ENCODE measurements at places on chromosomes 11 and 22.

- no peak for DNase-seq
Measured at GRCh38 chr11:105673089-105673488, 63.2 kb downstream of the GRIA4 start.

- no peak for DNase-seq
Measured at GRCh38 chr11:107180236-107180635, 162.0 kb upstream of the GUCY1A2 start.

GRCh38 chr11:130486391-130486836, 38.0 kb downstream of the ADAMTS15 start:
- no peak for DNase-seq

DNA sequence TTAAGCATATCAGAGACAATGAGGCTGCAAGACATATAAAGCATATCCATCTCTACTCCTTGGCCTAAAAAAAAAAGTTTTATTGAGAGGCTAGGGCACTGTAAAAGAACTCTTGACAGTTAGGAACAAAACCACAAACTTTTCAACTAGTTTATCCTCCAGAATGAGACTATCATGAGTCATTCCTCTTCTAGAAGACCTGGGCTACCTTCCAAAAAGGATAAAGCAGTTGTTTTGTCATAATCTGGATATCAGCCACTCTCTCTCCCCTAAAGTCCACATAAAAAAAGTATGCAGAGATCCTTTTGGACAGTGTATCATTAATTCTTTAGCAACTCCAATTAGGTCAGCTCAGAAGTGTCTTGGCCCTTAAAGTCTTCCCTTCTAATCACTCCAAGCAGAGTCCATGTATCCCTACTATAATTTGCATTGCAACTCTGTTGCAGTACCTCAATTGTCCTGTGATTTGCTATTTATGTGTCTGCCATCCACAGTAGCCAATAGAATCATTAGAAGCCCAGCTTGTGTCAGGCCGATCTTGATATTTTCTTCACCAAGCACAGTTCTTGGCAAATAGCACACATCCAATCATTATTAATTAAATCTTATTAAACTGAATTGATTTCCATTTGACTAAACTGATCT, 10.4 kb downstream of the OR51T1 start:
- DNase-seq: no peak

DNA sequence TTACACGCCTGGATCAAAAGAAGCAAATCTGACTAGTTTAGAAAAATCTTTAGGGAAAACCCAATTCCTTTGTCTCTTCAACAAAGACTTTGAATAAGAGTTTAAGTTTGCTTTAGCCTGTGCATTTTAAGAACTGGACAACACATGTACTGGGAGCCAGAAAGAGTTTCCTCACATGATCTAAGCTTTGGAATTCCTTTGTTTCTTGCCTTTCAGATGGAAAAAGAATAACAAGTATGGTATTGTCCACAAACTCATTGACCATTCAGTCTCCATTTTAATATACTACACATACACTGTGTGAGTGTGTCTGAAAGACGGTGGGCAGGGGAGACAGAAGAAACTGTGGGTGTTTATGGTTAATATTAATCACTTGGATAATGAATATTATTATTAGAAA, 205.6 kb downstream of the MAML2 start:
- no peak for DNase-seq

DNA sequence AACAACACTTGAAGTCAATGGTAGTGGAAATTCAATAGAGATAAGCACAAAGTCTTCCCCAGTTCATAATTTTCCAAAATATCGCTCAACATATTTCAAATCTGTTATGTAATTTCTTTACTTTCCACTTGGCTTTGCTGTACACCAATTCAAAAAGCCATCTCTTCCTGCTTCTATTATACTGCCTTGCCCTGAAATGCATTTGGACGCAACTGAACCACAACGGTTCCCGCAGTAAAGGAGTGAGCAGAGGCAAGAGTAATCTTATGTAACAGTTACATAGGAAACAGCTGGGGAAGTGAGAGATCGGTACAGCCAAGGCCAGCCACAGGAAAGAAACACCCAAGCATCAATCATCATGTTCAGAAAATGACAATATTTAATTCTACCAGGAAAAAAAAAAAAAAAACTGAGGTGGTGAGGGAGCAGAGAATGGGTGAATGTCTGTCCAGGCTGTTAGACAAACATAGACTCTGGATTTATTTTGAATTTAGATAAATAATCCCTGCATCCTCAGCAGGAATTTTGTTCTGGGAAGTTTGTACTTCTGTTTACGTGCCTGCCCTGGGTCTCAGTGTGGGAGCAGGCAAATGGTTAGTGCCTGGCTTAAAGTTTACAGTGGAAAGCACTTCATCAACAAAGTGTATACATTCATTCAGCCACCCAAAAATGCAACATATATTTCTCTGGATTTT, 392.2 kb downstream of the ETS1 start:
- no peak for DNase-seq

GRCh38 chr22:26524870-26525269, 12.6 kb upstream of the TFIP11 start:
- no peak for DNase-seq

DNA sequence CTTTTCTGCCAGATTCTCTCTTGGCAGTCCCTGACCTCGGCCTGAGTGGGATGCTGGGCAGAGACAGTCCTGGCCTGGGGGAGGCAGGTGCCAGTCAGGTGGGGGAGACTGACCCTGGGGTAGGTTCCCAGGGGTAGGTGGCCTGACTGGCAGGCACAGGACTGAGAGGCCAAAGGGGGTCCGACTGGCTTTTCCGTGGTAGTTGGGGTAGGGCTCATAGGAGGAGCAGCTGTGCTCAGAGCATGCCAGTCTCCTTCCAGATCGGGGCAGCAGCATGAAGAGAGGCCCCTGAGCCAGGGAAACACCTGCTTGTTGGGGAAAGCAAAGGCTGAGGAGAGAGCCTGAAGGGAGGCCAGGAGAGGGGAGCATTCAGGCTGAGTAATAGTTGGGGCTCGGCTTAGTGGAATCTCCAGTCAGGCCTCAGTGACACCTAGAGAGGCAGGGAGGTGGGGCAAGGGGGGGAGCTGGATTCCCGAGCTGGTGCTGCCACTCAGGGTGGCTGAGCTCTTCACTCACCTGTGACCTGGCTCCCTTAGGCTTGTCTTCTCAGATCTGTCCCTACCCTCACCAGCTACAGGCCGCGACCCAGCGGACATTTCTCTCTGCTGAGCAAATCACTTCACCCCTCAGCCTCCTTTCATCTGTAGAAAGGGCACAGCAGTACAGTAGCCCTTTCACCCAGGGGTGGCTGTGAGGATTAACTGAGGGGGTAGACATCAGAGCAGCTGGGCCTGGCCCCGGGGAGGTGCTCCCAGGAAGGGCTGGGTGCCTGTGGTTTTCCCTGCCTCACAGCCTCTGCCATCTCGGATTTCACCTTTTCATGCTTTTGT, 26.2 kb downstream of the MCM5 start:
- no peak for DNase-seq
